ENCODE measurements at places on chromosomes 5 and 9. TPM values are rescaled to one million over a fixed set of nuclear protein-coding genes. Genes with fewer than 3 reads are reported as not detected.

Gene SLC36A2
- total RNA-seq, result not detected

Gene TMOD1
- 3.8 TPM for total RNA-seq

Gene ZNF346
- total RNA-seq, result 13.9 TPM

DNA sequence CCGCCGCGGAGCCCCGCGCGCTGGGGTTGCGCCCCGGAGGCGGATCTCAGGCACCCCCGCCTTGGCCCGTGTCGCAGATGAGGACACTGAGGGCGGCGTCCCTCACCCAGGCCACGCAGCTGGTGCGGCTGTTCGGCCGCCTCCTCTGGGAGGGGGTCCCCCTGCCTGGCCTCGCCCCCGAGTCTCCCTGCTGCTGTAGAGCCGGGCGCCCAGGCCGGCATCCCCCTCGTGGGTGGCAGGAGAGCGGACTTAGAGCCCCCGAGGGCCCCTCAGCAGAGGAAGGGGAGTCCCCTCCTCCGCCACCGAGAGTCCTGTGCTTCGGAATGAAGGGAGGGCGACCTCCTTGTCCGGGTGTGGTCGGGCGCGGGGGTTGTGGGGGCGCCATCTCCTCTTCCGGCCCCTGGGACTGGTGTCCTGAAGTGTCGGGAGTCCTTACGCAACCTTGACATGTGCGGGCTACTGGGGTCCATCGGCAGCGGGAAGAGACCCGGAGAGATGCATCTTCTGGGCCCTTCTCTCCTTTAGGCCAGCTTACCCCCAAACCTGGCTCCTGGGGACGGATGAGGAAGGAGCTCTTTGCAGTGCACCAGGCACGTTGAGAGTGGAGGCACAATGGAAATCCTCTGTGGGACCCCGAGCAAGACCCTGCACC is 11.7 kb upstream of the EXOSC2 start:
- no peak for DNase-seq
- H3K27ac ChIP-seq, result no peak overlapping the region
- peaks cover 16% of the 10 kb centered on the region for H3K4me1 ChIP-seq
- H3K4me3 ChIP-seq, result peak overlapping the region; percentile 60
- no peaks in the 10 kb centered on the region for H3K36me3 ChIP-seq
- H3K27me3 ChIP-seq, result peaks cover 18% of the 10 kb centered on the region

GRCh38 chr9:106846857-106847256 is 16.1 kb upstream of the ZNF462 start:
- H3K27me3 ChIP-seq, result no peaks in the 10 kb centered on the region
- DNase-seq, result no peak
- H3K4me1 ChIP-seq, result no peaks in the 10 kb centered on the region
- H3K27ac ChIP-seq, result no peak overlapping the region

DNA sequence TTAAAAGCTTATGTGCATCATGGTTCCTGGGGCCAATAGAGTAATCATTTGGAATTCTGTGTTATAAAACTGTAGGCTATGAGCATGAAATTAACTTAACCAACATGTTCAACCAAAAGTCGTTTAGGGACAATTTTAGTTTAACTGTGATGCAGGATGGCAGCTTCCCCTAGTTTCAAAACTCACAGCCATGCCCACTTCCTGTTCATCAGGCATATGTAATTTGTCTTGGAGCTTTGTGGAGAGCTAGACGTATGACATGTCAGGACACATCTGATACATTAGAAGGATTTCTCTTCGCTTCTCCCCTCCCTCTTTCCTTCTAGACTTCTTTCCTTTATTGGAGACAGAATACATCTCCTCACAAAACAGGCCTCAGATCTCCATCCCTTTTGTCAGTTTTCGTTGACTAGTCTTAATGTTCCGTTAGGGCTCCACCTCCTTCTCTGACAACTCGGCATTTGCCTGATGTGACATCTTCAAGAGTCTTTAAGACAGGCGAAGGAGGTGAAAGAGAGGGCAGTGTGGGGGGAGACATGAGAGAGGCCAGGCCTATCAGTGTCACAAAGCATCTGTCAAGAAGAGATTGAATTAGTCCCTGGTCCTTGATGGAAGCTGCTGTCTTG is 176.0 kb downstream of the MSX2 start:
- no peak overlapping the region for H3K27ac ChIP-seq
- DNase-seq, result no peak
- H3K27me3 ChIP-seq, result no peaks in the 10 kb centered on the region

DNA sequence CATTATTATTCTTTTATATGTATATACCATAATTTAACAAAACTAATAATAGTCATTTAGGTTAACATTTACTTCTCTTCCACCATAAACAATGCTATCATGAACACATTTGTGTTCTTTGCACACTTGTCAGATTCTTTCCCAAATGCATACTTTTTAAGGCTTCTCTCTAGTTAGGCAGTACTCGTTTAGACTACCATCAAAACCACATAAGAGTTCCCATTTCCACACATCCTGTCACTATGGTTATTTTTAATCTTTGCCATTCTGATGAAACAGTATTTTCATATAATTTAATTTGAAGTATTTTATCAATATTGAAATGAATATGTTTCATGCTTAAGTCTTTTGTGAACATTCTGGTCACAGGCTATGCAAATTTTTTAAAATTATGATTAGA is 15.1 kb downstream of the DROSHA start:
- peaks cover 74% of the 10 kb centered on the region for H3K36me3 ChIP-seq
- no peaks in the 10 kb centered on the region for H3K4me1 ChIP-seq
- H3K27ac ChIP-seq, result no peak overlapping the region
- no peak for DNase-seq
- H3K4me3 ChIP-seq, result no peak overlapping the region

GRCh38 chr5:18393565-18394442 is 759.5 kb downstream of the TAF11L14 start:
- no peaks in the 10 kb centered on the region for H3K27me3 ChIP-seq
- H3K4me3 ChIP-seq, result no peak overlapping the region
- no peaks in the 10 kb centered on the region for H3K36me3 ChIP-seq
- no peak for DNase-seq
- peaks cover 3% of the 10 kb centered on the region for H3K4me1 ChIP-seq

GRCh38 chr9:116942593-116943061 is 255.5 kb downstream of the TRIM32 start:
- H3K27ac ChIP-seq, result no peak overlapping the region
- no peaks in the 10 kb centered on the region for H3K4me1 ChIP-seq
- H3K27me3 ChIP-seq, result no peaks in the 10 kb centered on the region
- no peaks in the 10 kb centered on the region for H3K36me3 ChIP-seq

DNA sequence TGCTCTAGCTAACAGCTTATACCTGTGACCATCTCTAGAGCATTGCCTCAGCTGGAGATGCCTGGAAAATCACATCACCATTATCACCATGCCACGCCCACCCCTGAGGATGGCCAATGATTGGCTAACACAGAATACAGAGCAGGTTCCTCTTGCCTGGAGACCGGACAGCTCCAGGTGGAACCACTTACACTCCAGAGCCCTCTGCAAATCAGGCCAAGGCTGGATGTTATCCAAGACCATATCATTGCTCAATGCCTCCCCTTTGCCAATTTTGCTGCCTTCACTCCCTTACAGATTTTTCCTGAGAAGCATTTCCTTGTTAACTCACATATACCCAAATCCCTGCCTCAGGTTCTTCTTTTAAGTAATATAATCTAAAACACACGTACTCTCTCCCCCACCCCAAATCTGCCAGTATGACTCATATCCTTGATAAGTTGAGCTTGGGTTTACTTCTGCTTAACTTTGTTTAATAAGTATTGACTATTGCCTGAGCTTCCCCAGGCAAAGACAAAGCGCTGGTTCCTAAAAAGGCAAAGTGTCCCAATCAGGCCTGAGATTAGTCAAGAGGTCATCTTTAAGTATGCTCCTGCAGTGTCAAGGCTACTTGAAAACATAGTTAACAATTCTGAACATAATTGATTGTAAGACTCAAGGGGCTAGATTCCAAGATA is 309.6 kb downstream of the EPB41L4A start:
- no peak overlapping the region for H3K4me3 ChIP-seq
- no peak for DNase-seq
- no peaks in the 10 kb centered on the region for H3K27me3 ChIP-seq
- peaks cover 5% of the 10 kb centered on the region for H3K4me1 ChIP-seq

- H3K27me3 ChIP-seq, result no peaks in the 10 kb centered on the region
- H3K4me1 ChIP-seq, result peaks cover 27% of the 10 kb centered on the region
- no peak for DNase-seq
- H3K36me3 ChIP-seq, result peaks cover 41% of the 10 kb centered on the region
Measured at GRCh38 chr5:32589416-32589815, 4.1 kb downstream of the SUB1 start.

DNA sequence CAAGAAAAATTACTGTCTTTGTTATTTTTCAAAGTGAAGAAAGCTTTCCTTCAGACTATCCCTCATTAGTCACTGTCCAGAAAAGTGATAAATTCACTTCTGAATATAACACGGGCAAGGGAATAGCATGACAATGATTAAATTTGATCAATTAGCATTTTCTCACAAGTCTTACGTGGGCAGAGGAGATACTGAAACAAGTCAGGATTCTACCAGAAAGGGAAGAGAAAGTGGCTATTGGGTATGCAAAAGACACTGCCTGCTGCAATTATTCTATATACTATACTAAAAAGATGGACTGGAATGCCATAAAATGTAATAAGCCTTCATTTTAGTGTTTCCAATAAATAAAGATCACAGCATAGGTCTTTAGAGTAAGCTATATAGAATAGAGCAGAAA is 7.4 kb downstream of the COX7C start:
- H3K4me1 ChIP-seq, result no peaks in the 10 kb centered on the region
- no peak for DNase-seq
- no peaks in the 10 kb centered on the region for H3K27me3 ChIP-seq
- H3K4me3 ChIP-seq, result no peak overlapping the region

- H3K4me1 ChIP-seq, result peaks cover 12% of the 10 kb centered on the region
- no peaks in the 10 kb centered on the region for H3K27me3 ChIP-seq
- H3K36me3 ChIP-seq, result no peaks in the 10 kb centered on the region
Measured at GRCh38 chr5:125976421-125977000, 446.7 kb upstream of the GRAMD2B start.

DNA sequence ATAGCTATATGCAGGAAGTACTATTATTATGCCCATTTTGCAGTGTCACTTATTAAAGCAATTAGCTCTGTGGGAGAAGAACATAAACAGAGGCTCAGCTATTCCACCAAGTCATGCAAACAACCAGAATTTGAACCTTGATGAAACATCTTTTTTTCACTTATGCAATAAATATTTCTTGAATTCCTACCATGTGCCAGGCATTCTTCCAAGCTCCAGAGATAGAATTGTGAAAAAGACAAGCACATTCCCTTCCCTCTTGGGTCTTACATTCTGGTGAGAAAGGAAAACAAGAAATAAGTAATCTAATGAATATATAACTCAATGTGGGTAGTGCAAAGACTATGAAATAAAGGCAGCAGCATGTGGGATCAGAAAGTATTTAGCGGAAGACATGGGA is 32.1 kb upstream of the ADRB2 start:
- H3K27me3 ChIP-seq, result no peaks in the 10 kb centered on the region
- no peak for DNase-seq
- H3K4me1 ChIP-seq, result peaks cover 8% of the 10 kb centered on the region
- H3K4me3 ChIP-seq, result no peak overlapping the region

- no peak for DNase-seq
- H3K4me1 ChIP-seq, result peaks cover 6% of the 10 kb centered on the region
- H3K36me3 ChIP-seq, result no peaks in the 10 kb centered on the region
- no peak overlapping the region for H3K4me3 ChIP-seq
- no peak overlapping the region for H3K27ac ChIP-seq
Measured at GRCh38 chr5:107919969-107920368, 249.2 kb upstream of the EFNA5 start.
